Foreskin keratinocyte (primary cell): ENCODE measurements at places on chromosomes 16 and 17. TPM values are rescaled to one million over a fixed set of nuclear protein-coding genes. Genes with fewer than 3 reads are reported as not detected.

DNA sequence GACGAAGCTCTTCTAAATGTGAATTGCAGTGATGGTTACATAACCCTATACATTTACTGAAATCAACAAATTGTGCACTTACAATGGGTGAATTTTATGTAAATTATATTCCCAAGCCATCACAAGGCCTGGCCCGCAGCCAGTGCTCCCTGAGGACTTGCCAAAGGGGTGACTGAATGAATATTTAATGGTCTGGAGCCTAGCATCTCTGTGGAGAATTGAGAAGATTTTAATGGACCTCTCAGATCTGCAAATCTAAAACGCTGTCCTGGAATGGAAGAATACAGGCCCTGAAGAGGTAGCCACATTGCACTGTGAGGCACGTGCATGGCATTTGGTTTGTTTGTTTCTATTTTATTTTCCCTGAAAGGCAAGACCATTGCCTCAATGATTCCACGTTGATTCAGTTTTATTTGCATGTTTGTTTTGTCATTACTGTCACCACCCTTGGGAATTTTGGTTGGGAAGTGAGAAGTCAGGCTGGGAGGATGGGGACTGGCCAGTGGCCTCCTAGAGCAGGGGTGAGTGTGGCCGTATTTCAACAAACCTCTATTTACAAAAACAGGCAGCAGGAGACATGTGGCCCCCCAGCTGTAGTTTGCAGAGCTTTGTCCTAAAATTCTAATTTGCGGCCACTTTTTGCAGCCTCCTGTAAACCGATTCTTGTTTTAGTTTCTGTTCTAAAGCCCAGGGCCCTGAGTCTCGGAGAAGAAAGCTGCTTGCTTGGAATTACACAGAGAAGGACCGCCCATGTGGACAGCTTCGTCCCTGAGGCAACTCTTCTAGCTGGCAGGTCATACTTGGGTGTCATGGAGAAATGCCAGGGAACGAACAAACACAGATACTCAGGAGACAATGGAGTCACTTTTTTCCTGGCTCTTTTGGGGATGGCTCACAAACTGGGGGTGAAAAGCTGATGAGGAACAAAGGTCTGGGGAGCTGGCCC is 40.5 kb upstream of the GCSH start:
- DNase-seq = no peak

- no peak for DNase-seq
Measured at GRCh38 chr17:66791347-66791746, 43.6 kb upstream of the CACNG5 start.

DNA sequence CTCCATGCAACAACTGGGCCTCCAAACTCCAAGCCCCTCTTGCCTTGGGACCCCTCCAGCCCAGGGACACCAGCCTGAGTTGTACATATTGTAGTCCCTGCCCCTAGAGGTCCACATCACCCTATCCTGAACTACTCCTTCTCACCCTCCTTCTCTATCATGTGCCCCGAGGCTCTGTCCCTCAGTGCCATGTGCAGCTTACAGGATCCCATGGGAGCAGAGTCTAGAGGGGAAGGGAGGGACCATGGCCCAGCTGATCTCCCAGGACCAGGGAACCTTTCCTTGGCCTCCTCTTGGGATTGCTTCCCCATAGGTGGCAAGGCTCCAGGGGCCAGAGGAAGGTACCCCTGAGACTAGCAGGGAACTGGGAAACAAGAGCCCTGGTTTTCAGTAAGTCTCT is 35.3 kb downstream of the TMEM132E start:
- no peak for DNase-seq

DNA sequence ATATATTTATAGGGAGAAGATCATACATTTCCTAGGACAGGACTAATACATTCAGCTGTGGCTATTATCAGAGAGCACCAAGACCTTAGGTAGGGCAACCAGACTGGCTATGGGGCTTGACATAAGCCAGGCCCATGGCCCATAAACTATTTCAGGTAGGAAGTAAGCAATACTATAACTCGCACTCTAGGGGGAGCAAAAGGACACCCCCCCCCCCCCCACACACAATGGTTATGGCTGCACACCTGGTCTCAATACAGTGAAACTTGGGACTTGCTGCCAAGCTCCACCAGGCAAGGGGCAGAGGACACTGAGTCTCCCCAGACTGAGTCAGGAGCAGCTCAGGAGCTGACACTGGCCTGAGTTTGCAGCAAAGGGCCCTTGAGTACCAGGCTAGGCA is 348.9 kb upstream of the ASIC2 start:
- no peak for DNase-seq

GRCh38 chr16:67750466-67750865 is 31.4 kb upstream of the GFOD2 start:
- DNase-seq = no peak

DNA sequence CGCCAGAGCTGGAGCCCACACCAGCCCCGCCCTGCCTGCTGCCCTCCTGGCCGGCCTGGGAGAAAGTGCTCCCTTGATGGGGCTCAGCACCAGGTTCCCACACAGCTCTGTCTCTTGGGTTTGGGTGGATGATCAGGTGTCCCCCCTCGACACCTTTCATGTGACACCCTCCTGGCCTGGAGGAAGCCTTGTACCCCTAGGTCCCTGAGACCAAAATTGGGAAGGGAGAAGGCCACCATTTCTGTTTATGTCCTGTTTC is 19.4 kb upstream of the PLLP start:
- DNase-seq = no peak

DLX4 gene
- total RNA-seq = 0.14 TPM in 1 of 2 replicates, not detected in the other

ZNF207 gene
- total RNA-seq = 185 and 202 TPM in 2 replicates

PPP1R27 gene
- total RNA-seq = not detected in 2 replicates
